ENCODE measurements at places on chromosomes 7 and 10.

GRCh38 chr10:5547681-5547930 is 22.8 kb downstream of the CALML3 start:
- DNase-seq = no peak

- no peak for DNase-seq
Observed at GRCh38 chr10:117429643-117430265, 54.5 kb upstream of the PDZD8 start.

GRCh38 chr7:22793593-22794462 is 28.8 kb downstream of the TOMM7 start:
- DNase-seq = no peak

GRCh38 chr10:86752311-86752710 is 4.1 kb upstream of the BMPR1A start:
- no peak for DNase-seq

DNA sequence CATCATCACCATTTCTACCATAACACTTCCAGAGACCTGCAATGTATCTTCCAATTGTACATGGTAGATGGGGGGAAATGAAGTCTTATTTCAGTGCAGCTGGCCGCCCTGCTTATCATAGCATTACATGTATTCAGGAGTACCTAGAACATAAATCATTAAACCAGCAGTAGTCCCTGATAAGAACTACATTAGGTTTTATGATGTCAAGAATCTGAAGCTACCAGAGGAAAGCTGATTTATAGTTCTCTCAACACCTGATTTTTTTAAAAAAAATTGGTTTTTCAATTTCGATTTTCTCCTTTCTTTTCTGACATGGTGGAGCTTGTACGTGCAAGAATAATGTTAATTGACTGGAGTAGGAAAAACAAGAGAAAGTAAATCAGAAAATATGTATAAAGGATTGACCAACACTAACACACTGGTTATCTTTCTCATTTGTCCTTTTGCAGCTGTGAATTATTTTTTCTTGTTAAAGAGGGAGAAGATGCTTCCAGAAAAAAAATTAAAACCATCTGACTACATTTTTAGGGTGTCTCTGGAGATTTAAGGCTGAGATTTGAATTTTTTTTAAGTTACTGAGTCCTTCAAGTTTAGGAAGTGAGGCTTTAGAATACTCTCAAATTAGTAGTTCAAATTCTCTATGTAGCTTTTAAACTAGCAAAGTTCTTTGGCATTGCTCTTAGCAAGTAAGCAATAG is 59.1 kb downstream of the CSTF2T start:
- no peak for DNase-seq

GRCh38 chr10:78225594-78225993 is 191.9 kb downstream of the RPS24 start:
- no peak for DNase-seq

GRCh38 chr7:137342265-137342664 is 1.3 kb downstream of the PTN start:
- no peak for DNase-seq

GRCh38 chr10:71681977-71682376 is 37.6 kb downstream of the C10orf105 start:
- DNase-seq = no peak

GRCh38 chr10:102632394-102633111 is 11.7 kb upstream of the TRIM8 start:
- DNase-seq = no peak

GRCh38 chr10:86878983-86879713 is 78.3 kb downstream of the MMRN2 start:
- no peak for DNase-seq

DNA sequence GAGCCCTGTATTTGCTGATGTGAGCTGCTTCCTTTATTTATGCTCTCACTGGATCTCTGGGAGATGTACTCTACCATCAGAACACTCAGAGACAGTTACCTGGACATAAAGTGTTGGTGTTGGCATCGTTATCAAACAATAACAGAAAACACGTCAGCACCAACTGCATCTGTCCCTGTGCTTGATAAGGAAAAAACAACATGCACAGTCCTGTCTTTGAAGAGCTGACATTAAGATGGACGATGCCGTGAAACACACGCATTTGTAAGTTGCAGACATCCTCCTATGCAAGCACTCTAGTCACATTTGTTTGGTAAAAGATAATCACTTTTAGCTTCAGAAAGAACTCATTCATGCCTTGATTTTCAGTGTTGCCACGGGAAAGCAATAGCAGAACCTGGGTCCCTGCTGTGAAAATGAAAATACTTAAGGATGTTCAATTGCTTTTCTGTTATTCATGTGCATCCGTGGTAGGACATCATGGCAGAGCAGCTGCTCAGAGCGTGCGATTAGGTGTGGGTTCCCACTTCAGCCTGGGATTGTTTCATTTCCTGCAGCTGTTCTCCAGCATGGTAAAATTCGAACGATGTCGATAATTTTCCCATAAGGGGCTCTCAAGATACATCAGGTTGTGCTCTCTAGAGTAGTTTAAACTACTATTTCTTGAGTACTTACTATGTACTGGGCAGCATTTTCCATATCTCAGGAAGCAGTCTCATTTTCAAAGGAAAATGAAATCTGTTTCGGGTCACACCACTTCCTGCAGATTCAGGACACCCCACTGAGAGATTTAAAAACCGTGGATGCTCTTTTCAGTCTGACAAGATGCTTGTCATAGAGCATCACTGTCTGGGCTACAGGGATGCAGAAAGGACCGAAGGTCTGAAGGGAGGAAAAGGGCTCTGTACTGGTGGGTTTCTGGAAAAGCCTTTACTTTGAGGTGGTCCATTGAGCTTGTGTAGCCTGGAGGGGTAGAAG is 248.7 kb downstream of the CAMK1D start:
- peak; percentile 19 for DNase-seq

DNA sequence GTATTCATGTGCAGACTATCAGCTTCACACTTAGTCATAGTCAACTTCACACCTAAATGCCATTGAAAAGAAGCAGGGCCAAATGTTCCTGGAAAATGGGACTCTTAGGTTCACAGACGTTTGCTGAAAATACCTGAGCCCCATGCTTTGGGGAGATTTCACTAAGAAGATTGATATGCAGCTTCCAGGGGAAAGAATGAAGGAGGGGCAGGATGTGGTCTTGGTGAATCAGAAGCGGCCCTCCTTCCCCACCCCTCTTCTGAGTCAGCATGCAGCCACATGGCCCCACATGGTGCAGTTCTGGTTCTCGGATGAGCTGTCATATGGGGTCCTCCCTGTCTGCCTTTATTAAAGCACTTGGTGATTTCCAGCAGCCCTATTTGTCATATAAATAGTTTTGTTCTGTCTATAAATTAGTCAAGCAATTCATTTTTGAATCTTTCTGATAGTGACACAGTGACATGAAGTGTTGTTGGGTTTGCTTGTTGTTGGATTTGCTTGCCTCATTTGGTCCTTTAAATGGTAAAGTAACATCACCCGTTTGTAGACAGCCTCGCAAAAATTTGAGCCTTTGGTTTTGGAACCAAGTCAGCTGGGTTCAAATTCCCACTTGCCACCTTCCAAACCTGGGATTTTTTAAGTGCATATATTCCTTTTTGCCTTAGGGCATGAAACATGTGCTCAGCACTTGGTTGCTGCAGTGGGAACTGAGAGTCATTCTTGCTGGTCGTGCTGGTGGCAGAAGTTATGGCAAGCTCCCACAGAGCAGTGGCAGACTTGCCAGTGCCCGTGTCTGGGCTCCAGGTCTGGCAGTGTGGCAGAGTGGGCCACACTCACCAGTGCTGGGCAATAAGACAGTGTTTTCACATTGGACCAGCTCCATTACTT is 68.1 kb upstream of the CDK6 start:
- DNase-seq = peak; percentile 66

- no peak for DNase-seq
Observed at GRCh38 chr7:1915956-1916600, 246.0 kb downstream of the ELFN1 start.

- DNase-seq = no peak
Observed at GRCh38 chr7:131014906-131015656, 281.1 kb upstream of the KLF14 start.

- DNase-seq = no peak
Observed at GRCh38 chr10:251982-252582, 116.8 kb downstream of the ZMYND11 start.

DNA sequence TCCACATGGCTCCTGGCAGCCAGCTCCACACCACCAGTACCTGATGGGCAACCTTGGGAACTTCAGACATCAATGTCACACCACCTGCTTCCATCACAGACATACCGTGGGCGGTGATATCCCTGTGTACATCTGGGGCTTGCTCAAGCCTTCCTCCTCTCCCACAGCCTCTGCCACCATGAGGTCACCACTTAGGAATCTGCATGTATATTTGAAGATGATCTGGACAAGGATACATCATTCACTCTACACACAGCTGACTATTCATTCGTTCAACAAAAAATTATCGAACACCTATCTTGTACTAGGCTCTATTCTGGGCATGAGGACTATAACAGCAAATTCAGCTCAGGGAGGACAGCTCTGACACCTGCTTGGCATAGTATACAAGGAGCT is 6.8 kb downstream of the DLG5 start:
- no peak for DNase-seq

DNA sequence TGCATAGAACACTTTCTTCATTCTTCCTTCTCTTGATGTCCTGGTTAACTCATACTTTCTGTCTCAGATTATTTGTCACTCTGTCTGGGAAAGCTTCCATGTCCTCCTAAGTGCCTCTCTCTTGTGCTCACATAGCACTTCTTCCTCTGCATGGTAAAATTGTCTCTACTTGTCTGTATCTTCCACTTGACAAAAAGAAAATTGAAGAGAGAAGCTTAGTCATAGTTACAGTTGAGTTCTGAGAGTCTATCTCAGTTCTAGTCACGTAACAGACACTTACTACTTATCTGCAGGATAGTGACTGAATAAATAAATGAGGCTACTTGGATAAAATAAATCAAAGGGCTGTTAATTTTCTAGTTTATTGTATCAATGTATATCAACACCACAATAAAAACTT is 458.1 kb downstream of the HTR7 start:
- DNase-seq = no peak

DNA sequence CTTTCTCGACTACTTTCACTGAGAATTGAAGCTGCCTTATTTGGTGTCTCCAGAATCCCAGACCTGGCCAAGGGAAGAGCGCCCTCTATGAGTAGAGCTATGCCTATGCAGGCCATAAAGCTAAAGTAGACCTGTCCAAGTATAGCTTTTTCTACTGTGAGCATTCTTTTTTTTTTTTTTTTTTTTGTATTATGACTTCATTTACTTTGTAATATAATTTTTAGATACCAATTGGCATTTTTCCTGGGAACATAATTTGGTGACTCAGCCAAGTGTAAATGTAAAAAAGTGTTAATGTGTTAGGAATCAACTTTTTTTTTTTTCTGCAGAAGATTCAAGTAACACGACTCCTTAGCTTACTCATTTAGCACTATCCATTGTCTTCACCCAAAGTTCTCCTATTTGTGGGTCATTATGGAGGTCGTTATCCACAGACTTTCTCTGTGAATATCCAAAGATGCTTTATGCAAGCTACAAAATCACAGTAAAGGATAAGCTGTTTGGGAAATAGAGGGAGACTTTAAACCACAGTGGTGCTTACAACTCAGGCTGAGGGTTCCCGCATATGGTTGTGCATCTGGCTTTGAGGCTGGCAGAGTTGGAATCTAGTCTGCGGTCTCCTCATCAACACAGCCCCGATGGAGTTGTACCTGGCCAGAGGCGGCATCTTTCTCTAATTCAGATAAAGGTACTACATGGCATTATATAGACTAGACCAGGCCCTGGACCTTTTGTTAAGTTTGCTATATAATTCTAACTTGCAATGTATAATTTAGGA is 1040.2 kb upstream of the SORCS1 start:
- no peak for DNase-seq

DNA sequence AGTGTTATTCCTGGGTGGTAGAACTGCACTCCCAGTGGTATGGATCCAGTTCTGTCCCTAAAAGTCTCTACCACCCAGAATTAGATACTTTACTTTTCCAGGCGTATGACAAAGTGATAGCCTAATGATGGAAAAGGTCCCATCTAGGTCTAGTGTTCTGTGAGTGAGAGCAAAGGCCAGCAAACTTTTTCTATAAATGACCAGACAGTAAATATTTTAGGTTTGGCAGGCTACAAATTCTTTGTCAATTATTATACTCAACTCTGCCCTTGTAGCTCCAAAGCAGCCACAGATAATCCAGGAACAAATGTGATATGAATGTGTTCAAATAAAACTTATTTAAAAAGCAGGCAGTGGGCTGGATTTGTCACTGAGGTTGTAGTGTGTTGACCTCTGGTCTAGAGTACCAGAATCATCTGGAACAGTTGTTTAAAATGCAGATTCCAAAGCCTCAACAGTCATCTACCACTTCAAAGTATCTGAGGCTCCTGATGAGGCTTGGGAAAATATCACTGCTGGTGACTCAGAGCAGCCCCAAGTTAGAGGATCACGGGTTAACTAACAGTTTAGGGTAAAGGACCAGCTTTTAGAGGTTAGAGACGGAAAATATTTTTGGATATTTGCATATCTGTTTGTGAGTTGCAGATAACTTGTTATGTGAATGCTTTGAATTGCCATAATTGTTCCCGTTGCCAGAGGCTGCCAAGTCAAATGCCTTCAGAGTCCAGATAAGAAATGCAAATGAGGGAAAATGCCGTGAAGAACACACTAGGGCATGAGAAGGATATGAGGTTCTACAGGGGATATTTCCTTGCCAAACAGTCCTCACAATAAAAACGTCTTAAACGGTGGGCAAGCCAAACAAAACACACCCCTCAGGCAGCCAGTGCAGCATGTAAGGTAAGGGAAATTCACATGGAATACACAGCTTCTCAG is 19.4 kb downstream of the NRAP start:
- DNase-seq = no peak

DNA sequence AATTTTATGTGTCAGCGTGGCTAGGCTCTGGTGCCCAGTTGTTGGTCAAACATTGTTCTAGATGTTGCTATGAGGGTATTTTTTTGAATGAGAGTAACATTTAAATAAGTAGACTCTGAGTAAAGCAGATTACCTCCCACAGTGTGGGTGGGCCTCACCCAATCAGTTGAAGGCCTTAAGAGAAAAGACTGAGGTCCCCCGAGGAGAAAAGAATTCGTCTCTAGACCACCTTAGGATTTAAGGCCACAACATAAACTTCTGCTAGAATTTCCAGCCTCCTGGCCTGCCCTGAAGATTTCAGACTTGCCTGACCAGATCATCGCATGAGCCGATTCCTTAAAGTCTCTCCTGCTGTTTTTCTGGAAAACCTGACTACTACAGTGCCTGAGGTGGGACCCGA is 45.1 kb upstream of the SRGN start:
- DNase-seq = no peak

GRCh38 chr7:35908331-35909216 is 107.7 kb downstream of the SEPTIN7 start:
- no peak for DNase-seq

GRCh38 chr10:13143766-13144165 is 17.6 kb upstream of the MCM10 start:
- DNase-seq = no peak

DNA sequence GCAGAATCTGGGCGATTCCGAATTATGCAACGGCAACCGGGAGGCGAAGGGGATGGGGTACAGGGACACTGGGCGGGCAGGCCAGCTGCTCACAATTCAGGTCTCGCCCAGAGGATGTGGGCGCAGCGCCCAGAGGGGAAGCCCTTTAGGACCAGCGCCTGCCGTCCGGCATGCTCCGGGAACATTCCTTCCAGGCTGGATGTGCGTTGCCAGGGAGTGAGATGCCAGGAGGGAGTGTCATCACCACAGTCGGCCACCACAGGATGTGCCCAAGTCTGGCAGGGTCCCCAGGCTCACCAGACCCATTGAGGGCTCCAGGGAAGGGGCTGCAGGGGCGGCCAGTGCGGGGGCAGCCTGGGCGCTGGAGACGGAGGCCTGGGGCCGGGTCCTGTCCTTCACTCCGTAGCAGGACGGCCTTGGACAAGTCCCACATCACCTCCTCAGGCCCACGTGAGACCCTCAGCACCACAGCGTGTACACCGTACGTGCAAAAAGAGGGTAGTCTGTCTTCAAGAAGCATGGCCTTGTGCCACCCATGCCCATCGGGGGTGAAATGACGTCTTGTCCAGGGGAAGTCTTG is 63.9 kb downstream of the FOXL3 start:
- no peak for DNase-seq

Data from central memory CD4-positive, alpha-beta T cell (primary cell).